ENCODE measurements at places on chromosomes 4 and X.

DNA sequence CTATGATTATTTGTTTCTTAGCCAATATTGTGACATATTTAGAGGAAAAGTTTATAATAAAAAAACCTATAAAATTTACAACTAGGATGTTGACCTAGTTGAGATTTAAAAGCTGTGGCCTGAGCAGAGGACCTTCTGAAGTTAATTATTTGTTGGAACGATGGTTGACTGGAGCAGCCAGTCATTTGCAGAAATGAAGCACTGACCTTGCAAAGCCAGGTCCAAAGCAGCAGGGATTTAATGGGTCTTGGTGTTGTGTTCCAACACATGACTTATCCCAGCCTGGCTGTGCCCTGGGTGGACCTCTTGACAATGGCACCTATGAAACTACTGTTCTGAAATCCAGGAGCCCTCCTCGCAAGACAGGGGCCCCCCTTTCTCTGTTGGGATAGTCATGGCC lies 235.2 kb downstream of the FRAS1 start:
- DNase-seq, result no peak

GRCh38 chr4:103018391-103019307 lies 856 bp downstream of the SLC9B1 start:
- peak; percentile 55 for DNase-seq

- DNase-seq, result no peak
Measured at GRCh38 chrX:3006495-3006894, at the start of gene ARSH. Gene ARSH (plus strand): TSS chrX:3006546. CDS start chrX:3006613, 67 bp downstream.

- DNase-seq, result no peak
Measured at GRCh38 chr4:169870507-169870906, 112.8 kb upstream of the HPF1 start.

- DNase-seq, result no peak
Measured at GRCh38 chrX:542179-542578, 88.4 kb upstream of the SHOX start.

GRCh38 chr4:85756938-85757337 lies 282.0 kb downstream of the ARHGAP24 start:
- peak; percentile 56 for DNase-seq

DNA sequence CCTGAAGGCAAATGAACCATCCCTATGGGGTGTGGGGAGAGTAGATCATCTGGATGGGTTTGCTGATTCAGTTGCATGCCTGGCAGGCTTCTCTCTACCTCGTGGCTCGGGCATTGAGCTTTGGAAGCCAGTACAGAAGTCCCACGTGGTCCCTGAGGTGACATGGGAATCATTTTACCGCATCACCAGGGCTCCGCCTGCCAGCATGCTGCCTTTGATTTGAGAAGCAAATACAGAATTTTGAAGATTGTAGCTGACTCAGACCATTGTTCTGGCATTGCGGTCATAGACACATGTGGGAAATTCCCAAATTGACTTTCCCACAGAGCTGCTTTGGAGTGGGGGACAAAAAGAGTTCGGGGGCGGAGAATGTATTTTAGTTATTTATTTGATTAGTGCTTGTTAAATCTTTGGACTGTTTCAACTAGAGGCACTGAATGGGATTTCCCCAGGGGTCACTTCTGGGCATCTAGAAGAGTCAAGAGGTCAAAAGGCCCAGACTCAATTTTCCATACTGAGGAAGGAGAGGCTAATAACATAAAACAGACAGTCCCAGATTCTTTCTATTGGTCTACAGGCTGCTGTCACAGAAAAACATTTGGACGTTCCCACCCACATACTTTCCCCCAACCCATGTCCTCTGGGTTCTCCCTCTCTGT lies 79.3 kb downstream of the NHSL2 start:
- DNase-seq, result no peak

- no peak for DNase-seq
Measured at GRCh38 chrX:107831071-107831730, 5.5 kb downstream of the MID2 start.

DNA sequence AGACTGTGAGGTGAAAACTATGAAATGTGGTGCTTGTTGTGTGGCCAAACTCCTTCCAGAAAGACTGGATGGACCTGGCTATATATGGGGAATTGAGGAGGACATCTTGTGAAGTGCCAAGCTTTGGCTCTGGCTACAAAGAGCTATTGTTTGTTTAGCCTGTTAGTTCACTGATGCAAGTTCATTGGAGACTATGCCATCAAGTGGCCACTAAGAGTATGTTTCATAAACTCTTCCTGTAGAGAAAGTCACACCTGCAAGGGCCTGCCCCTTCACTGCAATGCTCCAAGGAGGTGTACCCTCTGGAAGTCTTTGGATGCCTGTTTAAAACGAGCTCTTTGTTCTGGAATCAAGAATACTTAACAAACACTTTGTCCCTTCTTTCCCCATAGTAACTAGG lies 382.0 kb downstream of the GABRG1 start:
- peak; percentile 35 for DNase-seq
